HEK293T (cell line): ENCODE measurements at places on chromosomes 2 and 18.

GRCh38 chr2:181998041-181998835 lies 12.6 kb downstream of the PPP1R1C start:
- DNase-seq, result no peak

GRCh38 chr2:119293900-119294299 lies 70.3 kb downstream of the STEAP3 start:
- DNase-seq, result no peak

DNA sequence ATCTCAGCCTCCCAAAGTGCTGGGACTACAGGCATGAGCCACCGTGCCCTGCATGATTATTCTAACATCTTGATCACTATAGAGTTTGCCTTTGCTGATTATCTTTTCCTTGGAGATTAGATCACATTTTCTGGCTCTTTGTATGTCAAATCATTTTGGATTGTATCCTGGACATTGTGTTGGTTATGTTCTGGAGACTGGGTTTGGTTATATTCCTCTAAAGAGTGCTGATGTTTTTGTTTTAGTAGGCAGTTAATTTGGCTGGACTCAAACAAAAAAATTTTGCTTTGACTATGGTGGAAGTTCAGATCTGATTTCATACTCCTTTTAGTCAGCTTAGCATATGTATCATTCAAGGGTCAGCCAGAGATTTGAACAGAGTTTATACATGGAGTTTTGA lies 26.4 kb downstream of the ETAA1 start:
- DNase-seq, result no peak

DNA sequence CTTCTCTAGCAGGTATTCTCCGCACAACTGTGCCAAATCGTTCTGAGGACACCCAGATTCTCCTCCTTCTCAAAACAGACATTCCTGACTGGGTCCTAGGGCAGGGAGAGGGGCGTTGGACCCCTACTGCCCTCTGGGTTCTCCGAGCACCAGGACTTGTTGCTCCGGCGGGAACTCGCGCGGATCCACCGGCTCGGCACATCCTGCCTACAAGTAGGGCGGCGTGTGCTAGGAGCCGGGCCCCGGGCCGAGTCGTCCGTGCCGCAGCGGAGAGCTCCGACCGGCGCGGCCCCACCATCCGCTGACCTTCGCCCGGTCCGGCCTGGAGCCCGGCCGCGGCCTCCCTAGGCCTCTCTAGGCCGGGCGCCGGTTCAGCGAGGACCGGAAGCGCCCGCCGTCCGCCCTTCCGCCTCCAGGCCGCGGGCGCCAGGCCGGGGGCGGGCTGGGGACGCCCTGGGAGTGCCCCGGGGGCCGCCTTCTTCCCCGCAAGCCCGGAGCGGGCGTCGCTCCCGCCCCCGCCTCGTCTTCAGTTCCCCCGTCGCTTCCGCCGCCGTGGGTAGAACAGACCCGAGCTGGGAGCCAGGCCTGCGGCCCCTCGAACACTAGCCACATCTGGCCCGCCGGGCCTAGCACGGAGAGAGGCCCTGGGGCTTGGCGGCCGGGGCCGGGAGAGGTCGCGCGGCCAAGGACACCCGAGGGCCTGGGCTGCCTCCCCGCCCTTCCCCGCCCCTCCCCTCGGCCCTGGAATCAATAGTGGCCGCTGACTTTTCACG lies 7.6 kb upstream of the ONECUT2 start:
- DNase-seq, result no peak

GRCh38 chr2:178479275-178479616 lies 846 bp upstream of the FKBP7 start:
- no peak for DNase-seq

DNA sequence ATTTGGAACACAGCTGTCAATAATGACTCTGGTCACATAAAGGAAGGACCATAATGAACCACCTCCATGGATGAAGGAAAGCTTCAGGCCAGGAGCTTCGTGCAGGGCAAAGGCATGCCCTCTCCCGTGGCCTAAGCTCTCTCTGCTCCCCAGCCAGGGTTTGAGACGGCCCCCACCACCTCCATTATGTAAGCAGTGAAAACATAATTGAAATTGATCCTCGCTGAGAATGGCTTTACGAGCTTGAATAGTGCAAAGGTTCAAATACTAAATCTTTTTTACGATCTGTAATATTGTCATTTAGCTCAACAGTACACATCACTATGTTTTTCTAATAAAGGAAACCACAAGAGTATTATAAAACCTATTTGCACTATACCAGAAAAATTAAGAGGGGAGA lies 5.2 kb upstream of the EDAR start:
- DNase-seq, result peak; percentile 22

DNA sequence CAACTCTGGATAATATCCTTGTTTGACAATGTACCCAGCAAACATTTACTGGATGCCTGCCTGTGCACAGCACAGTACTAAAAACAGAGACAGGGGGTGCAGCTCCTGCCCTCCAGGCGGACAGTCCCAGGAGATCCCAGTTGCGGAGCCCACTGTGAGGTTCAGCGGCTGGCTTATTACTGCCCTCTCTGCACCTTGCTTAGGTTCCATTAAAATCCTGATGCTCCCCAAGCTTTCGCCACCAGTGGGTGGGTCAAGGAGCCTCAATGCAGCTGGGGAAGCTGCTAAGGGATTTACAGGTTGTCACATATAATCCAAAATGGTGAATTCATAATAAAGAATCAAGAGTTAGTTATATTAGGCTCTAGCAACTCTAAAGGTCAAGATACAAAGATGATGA lies 38.3 kb downstream of the CRACDL start:
- no peak for DNase-seq

DNA sequence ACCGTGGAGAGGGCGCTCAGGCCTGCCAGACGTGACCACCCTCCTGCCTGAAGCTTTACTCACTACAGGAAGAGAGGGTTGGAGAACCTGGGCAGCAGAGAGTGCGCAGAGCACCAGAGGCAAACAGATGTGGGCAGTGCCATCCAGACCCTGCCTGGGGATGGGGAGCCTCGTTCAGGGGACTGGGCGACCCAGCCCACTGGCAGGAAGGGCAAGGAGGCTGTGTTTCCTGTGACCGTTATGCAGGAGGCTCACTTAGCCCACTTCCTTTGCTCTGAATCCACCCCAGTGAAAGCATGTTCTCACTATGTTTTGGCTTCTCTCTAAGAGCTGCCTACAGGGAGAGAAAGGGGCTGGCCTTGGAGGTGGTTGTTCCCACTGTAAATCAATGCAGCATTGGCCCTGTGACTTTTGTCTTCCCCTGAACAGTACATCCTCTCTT lies 23.0 kb upstream of the ACKR3 start:
- no peak for DNase-seq

DNA sequence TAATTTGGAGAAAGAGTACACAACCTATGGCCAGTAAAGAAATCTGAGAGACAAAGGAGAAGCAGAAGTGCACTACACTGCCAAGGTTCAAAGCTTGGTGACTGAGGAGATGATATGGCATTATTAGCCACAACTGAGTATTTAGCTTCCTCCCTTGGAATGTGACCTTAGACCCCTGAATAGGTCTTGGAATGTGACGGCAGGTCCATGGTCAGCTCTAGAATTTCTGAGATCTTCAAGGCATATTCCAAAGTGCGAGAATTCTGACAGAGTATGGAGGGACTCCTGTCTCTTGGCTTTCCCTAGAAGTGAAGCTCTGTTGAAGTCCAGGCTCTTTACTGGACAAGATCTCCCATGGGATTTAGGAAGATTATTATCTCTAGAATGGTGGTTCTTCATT lies 130.0 kb upstream of the FN1 start:
- DNase-seq, result no peak

GRCh38 chr18:61742565-61743429 lies 150.0 kb downstream of the RNF152 start:
- DNase-seq, result no peak

DNA sequence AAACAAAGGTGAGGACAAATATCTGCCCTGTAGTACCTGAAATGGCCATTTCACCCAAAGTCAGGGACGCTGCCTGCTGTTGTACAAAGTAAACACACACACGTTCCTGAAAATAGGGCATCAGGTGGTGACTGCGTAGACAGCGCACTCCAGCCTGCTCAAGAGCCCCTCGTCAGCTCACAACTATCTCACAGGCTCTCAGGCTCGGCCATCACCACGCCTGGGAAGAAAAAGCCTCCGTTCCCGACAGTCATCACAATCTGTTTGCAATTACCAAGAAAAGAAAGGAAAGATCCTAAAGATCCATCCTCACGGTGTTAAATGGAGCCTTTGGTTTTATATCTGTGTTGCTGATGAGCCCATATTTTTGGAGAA lies 230.2 kb downstream of the ZNF516 start:
- DNase-seq, result no peak

DNA sequence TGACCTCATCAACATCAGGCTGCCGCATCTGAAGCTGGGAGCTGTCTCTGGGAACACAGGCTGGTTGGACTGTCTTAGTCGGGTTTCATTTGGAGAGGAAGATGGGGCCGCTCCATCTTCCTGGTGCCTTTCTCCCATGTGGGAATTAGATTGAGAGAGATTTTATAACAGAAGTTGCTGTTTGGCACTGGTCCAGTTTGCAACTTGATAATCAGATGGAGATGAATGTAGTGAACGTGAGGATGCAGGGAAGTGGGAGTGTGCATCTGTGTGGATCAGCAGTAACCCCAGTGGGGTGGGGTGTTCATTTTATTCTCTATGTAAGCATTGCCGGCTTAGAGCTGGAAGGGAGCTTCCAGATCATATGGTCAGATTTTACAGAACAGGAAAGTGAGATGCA lies 250.9 kb downstream of the DCDC2C start:
- no peak for DNase-seq

GRCh38 chr18:11658989-11659388 lies 30.1 kb upstream of the GNAL start:
- DNase-seq, result no peak

GRCh38 chr18:27121108-27121507 lies 64.0 kb downstream of the CHST9 start:
- DNase-seq, result no peak

- DNase-seq, result no peak
Measured at GRCh38 chr2:10879624-10880585, 31.8 kb upstream of the KCNF1 start.

DNA sequence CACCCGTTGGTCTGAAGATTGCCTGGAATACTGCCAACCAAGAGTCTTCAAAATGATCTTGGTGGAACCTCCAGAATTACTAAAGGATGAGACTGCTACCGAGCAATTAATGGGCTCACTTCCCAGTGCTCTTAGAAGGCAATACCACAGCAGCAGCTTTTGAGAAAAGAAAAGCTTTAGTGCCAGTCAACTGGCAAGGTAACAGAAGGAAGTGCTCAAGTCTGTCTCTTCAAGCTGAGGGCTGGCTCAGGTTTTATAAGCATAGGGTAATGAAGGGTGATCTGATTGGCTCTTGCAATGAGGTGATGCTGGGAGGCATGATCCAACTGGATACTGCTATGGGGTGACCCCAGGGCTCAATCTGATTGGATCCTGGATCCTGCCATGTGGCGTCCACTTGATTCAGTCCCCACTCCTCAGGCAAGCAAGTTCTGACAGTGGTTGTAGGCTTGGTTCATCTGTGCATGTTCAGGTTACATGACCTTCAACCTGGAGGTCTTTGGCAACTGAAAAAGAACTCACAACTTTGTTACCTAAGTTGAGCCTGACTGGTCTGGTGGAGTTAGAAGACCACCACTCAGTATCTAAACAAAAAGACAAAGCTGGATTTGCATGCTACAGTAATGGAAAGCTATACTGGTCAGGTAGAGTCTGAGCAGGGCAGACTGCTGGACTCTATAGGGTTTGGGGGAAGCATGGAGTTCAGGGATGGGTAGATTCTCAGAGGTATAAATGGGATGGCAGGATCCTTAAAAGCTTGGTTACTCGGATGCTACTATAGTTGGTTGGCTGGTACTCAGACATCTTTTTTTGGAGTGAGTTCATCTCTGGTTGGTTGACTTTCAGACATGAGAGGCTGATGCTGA lies 14.0 kb upstream of the RIF1 start:
- no peak for DNase-seq

GRCh38 chr2:52933878-52934277 lies 833.7 kb upstream of the CHAC2 start:
- no peak for DNase-seq

- no peak for DNase-seq
Measured at GRCh38 chr2:43034921-43035320, 191.5 kb downstream of the ZFP36L2 start.
